Activated CD4-positive, alpha-beta T cell treated with anti-CD3 and anti-CD28 coated beads, Interleukin-10, Interleukin-2, amounts not matched to agents 100 ng/mL and 50 ng/mL, durations not matched to agents 16 hours and 8 hours (primary cell): ENCODE measurements at places on chromosomes 6 and 20.

DNA sequence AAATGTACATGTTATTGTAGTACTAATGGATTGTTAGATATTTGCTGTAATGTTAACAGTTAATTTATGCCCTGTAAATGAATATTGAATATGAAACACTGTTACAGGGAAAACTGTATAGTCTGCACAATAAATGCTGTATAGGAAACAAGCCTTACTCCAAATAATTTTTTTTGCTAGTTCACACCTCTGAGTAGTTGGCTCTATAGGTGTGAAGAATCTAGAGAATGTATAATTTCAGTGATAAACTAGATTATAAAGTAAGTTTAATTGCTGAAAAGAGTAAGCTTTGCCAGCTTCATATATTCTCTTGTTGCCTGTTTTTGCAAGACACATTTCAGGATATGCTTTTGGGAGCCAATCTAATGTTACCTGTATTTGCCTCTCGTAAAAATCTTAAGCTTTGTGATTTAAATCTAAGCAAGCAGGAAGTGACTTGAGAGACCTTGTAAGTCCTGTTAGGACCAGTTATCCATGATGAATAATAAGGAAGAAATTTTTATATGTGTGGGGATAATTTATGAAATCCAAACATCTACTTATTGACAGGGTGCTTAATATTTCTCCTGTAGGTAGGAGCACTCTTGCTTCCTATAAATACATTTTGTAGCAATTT is 232.4 kb downstream of the ZFAND3 start:
- DNase-seq = no peak

- DNase-seq = no peak
Measured at GRCh38 chr6:101588343-101588742, 194.8 kb downstream of the GRIK2 start.

GRCh38 chr20:22672191-22672590 is 87.8 kb upstream of the FOXA2 start:
- no peak for DNase-seq

DNA sequence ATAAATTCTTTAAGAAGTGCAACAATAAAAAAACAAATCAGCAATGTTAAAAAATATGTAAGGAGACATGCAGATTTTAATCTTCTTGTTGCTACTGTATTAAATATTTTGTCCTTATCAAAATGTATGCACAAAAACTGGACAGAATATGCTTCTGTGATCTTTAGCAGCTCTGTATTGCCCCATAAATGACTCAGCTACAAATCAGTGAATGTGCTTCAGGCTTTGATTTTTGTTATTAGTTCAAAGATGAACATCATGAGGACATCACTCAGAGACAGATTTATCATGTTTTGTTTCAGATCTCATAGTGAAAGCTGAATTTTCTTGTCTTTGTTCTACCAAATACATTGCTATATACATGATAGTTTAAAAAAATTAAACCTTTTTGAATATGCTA is 312.4 kb downstream of the GRIK2 start:
- DNase-seq = no peak

GRCh38 chr6:30876039-30876730 is 8.1 kb upstream of the DDR1 start:
- DNase-seq = peak; percentile 18

DNA sequence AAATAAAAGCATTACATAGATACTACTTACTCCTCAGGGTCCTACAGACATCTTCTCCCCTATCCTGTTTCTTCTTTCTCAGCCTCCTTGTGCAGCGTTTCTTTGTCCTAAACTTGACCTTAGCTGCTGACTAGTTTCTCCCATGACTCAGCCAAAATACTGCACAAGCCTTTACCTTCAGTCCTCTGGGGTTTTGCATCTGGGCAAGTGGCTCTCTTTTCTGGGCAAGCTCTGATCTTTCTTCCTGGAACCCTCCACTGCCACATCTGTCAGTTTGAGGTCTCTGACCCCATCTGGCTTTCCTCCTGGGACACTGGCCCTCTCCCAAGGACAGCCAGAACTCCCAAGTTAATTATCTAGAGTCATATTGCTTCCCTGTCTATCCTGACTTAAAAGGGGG is 838.4 kb downstream of the DHX35 start:
- DNase-seq = no peak

DNA sequence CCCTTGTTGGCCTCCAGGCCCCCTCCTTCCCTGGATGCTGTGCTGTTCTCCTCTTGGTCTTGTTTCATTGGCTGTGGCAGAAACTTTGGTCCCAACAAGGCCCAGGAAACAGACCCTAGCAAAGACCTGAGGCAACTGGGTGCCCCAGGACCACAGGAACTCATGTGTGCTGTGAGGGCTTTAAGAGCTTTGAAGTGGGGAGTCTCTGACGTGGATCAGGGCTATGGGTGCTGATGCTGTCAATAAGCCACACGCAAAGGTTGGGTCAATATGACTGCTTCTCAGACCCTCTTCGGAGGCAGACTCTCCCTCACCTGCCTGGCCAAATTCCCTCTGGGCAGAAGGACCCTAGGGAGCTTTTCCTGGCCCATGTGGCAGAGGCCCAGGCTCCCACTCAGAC is 91.5 kb upstream of the MLN start:
- DNase-seq = peak; percentile 12

- DNase-seq = no peak
Measured at GRCh38 chr6:166587631-166588413, 1.3 kb upstream of the RAMACL start.

DNA sequence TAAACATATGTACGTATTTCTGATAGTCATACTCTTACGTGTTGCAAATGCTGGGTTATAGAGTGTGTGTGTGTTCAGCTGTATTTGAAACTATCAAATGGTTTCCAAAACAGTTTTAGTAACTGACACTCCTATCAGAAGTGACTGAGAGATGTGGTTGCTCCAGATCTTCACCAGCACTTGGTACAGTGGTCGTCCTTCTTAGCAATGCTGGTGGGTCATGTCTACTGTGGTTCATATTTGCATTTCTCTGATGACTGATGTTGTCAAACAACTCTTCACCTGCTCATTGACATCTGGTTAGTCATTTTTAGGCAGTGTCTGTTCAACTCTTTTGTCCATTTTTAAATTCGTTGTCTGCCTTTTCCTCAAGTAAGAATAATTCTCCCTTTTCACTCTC is 259.3 kb downstream of the KIF16B start:
- no peak for DNase-seq

DNA sequence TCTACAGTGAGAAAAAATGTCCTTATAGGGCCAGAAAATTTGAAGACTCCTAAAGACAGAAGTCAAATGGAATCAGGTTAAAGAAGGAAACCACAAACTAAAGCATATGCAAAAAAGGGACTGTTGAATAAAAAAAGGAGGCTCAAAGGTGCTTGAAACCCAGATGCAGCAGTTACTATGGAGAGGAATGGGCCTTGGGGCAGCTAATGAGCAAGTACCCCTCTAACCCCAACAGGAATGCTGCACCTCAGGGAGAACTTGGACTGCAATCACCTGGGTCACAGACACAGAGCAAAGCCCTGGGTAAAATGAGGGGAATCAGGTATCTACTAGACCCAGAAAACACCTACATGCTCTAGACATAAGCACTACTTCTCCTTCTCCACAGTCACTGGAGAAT is 313.9 kb downstream of the UBE3D start:
- DNase-seq = no peak

DNA sequence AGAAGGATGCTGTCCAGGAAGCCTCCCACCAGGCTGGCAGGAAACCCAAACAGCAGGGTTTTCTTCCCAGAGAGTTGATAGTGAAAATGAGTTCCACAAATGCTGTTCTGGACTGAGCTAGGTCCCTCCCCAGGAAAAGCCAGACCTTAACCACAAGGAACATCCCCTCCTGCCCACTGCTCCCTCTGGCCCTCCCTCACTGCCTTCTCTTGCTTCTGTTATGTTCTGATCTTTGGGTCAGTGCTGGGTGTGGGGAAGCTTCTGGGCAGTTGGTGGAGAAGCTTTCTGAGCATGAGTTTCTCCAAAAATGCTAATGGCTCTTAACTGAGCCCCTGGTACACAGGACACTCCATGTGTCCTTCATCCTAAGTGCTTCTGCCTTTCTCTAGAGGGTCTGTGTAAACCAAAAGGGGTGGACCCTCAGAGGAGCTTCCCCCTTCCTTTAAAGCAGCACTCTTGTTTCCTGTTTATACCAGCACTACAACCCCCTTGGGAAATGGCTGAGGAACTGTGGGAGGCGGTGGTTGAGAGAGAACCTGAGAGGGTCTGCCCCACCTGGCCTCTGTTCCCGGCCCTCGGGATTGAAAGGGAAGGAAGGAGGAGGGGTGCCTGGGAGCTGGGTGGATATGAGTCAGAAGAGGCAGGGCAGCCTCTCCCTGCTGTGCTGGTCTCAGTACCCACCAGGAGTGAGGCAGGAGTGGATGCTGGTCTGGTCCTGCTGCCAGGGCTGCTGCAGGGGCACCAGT is 42.0 kb downstream of the CDS2 start:
- DNase-seq = no peak

DNA sequence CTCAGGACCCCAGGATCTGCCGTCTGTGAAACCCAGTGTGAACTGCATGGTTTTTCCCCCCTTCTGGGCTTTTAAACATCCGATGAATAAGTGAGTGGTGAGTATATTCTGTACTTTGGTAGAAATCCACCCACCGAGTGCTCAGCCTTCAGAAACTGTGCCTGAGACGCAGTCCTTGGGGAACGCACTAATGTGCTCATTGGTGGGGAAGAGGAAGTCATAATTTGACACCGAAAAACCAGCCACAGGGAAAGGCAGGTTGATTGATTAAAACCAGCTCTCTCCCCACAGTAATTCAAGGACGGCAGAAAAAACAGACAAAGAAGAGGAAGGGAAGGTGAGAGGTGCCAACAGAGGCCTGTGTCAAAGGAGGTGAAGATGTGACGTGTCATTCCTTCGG is 21.7 kb downstream of the EDN3 start:
- no peak for DNase-seq

DNA sequence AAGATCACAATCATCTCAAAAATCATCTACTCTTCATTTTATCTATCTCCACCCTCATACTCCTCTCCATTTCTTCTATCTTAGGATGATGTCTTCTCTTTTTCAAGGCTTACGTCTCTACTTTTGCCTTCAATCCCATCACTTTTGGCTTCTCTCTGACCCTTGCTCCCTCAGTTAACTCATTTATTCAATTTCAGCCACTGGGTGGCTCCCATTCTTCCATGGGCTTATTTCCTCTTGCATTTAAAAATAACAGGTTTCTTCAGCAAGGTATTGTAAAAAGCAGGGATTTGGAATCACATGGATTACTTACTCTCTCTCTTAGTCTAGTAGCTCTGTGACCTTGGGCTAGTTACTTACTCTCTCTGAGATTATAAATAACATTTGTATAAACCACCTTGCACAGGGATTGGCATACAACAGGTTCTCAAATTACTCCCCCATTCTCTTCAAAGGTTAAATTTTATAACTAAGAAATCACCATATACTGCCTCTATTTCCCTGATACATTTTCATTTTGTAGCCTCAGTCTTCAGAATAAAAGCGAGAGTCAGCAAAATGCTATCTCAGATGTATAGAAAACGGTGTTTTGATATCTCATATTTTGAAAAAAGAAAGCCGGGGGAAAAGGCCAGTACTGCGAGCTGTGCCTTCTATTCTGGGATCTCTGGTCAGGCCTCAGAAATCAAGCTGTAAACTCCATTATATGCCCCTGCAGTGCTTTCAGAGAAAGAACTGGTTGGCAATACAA is 5.5 kb downstream of the ZSCAN12 start:
- DNase-seq = peak; percentile 8

DNA sequence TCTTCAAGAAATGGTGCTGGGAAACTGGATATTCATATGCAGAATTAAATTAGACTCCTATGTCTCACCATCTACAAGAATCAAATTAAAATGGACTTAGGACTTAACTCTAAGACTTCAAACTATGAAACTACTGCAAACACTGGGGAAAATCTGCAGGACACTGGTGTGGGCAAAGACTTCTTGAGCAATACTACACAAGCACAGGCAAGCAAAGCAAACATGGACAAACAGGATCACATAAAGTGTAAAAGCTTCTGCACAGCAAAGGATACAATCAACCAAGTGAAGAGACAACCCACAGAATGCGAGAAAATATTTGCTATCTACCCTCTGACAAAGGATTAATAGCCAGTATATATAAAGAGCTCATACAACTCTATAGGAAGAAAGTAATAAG is 1161.1 kb upstream of the CITED2 start:
- no peak for DNase-seq

GRCh38 chr20:48928832-48929725 is 7.6 kb downstream of the ARFGEF2 start:
- no peak for DNase-seq

DNA sequence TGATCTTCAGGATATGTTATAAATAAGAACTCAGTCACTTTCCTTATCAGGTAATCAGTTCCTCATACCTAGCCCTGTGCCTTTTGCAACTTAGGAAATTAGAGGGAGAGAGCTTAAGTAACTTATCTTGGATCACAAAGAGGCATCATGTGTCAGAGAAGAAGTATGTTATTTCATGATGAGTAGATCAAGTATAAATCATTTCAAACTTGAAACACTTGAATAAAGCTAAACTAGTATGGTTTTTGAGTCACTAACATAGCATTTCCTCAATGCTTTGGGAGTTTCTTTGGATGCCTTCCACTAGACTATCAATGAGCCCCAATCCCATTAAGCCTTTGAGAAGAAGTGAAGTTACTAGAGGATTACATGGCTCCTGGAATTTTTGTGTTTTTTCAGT is 102.6 kb upstream of the TNFAIP3 start:
- DNase-seq = no peak

DNA sequence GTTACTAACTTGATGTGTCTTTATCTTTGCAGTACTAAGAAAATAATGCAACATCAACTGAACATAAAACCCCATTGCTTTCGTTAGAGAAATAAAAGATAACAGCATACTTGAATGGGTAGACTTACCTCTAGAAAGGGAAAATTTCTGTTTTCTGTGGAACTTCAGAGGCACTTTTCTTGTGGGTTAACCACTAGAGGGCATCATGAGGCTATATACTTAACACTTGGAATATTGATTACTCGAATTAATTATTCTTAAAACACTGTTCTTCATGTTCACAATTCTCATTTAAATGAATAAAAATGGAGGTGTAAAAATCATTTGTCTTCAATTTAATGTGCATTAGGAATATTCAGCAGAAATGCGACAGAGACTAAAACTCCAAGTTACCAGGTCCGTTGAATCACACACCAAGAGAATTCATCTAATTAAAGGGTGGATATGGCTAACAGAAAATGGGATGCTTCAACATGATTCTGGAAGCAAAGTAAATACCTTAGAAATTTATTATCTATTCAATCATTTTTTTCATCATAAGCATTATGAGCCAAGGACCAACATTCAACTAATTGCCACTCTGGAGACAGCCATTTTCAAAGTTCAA is 330.8 kb upstream of the PREP start:
- peak; percentile 60 for DNase-seq

GRCh38 chr6:25147223-25147622 is 132.0 kb upstream of the CARMIL1 start:
- DNase-seq = no peak

GRCh38 chr6:152329638-152330448 is 307.3 kb downstream of the SYNE1 start:
- DNase-seq = no peak

GRCh38 chr6:49776444-49776843 is 10.6 kb downstream of the PGK2 start:
- no peak for DNase-seq

- peak; percentile 34 for DNase-seq
Measured at GRCh38 chr20:49700411-49701185, 13.1 kb downstream of the B4GALT5 start.

GRCh38 chr20:19416627-19417026 is 204.2 kb downstream of the SLC24A3 start:
- DNase-seq = no peak
